ENCODE measurements at places on chromosomes 11 and 22. TPM values are rescaled to one million over a fixed set of nuclear protein-coding genes. Genes with fewer than 3 reads are reported as not detected.

The OR52E8 gene
- not detected for total RNA-seq

- no peak for DNase-seq
- H3K4me1 ChIP-seq = peaks cover 14% of the 10 kb centered on the region
- peak overlapping the region; percentile 67 for H3K27ac ChIP-seq
- no peaks in the 10 kb centered on the region for H3K36me3 ChIP-seq
- H3K4me3 ChIP-seq = peak overlapping the region; percentile 53
- peaks cover 3% of the 10 kb centered on the region for H3K27me3 ChIP-seq
These were observed 1.1 kb upstream of the CD248 start for GRCh38 chr11:66317723-66318599.

The SYT8 gene
- total RNA-seq = 12.1 TPM

The PIWIL4 gene
- 5.6 TPM for total RNA-seq

The WNT7B gene
- 2.9 TPM for total RNA-seq

GRCh38 chr22:48531761-48532435 is 1295.8 kb downstream of the BRD1 start:
- no peaks in the 10 kb centered on the region for H3K36me3 ChIP-seq
- H3K4me3 ChIP-seq = no peak overlapping the region
- no peaks in the 10 kb centered on the region for H3K4me1 ChIP-seq
- H3K27me3 ChIP-seq = no peaks in the 10 kb centered on the region

Data from breast epithelium (tissue), 4 donors.